Naive thymus-derived CD8-positive, alpha-beta T cell (primary cell): ENCODE measurements at places on chromosomes 2 and 18.

- H3K36me3 ChIP-seq = no peaks in the 10 kb centered on the region
- H3K27me3 ChIP-seq = no peaks in the 10 kb centered on the region
- H3K27ac ChIP-seq = no peak overlapping the region
- no peak overlapping the region for H3K4me3 ChIP-seq
- no peaks in the 10 kb centered on the region for H3K4me1 ChIP-seq
- DNase-seq = no peak
These were observed 182.4 kb downstream of the PTPRM start for GRCh38 chr18:7749510-7749981.

- no peak for DNase-seq
- no peaks in the 10 kb centered on the region for H3K27me3 ChIP-seq
- no peak overlapping the region for H3K4me3 ChIP-seq
- H3K36me3 ChIP-seq = no peaks in the 10 kb centered on the region
- no peak overlapping the region for H3K27ac ChIP-seq
These were observed 43.9 kb upstream of the RAPH1 start for GRCh38 chr2:203578759-203579643.

DNA sequence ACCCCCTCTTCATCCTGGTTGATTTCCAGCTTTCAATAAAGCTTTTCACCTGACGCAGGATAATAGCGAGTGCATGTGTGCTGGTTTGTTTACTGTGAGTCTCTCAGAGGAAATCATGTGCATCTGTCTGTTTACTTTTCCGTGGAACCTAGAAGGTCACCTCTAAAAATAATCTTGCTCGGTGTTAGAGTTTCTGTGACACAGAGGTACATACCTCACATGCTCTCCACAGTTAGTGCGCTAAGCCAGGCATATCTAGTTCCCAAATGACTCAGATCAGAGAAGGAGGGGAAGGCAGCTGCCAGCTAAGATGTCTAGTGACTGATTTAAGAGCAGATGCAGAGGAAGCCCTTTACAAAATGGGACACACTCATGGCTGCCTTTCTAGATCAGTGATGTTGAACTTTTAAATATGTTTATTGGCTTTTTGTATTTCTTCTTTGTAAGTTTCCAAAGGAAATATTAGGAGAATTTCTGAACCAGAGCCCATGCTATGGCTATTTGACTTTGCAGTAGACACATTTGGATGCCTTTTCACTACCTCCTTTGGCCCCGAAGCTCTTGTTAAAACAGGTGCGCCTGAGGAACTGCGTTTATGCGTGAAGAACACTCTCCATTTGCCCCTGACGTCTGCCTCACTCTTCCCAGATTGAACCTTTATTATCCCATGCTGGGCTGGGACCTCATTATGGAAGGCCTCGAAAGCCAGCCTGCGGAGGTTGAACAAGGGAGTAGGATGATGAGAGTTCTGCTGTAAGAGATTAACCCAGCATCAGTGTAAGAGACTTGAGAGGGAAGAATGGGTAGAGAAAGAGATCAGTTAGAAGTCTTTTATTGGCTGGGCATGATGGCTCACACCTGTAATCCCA lies 145.6 kb downstream of the FAM161A start:
- H3K4me3 ChIP-seq = no peak overlapping the region
- H3K27me3 ChIP-seq = no peaks in the 10 kb centered on the region
- no peak for DNase-seq
- no peaks in the 10 kb centered on the region for H3K36me3 ChIP-seq
- H3K27ac ChIP-seq = no peak overlapping the region

GRCh38 chr18:49563130-49563540 lies 1.3 kb downstream of the LIPG start:
- H3K27me3 ChIP-seq = peaks cover 52% of the 10 kb centered on the region
- H3K4me1 ChIP-seq = peaks cover 26% of the 10 kb centered on the region
- no peak for DNase-seq
- H3K36me3 ChIP-seq = no peaks in the 10 kb centered on the region

GRCh38 chr2:231597014-231597611 lies 4.4 kb downstream of the TEX44 start:
- H3K4me1 ChIP-seq = peaks cover 5% of the 10 kb centered on the region
- no peaks in the 10 kb centered on the region for H3K36me3 ChIP-seq
- H3K4me3 ChIP-seq = no peak overlapping the region
